ENCODE measurements at places on chromosomes 4 and X.

DNA sequence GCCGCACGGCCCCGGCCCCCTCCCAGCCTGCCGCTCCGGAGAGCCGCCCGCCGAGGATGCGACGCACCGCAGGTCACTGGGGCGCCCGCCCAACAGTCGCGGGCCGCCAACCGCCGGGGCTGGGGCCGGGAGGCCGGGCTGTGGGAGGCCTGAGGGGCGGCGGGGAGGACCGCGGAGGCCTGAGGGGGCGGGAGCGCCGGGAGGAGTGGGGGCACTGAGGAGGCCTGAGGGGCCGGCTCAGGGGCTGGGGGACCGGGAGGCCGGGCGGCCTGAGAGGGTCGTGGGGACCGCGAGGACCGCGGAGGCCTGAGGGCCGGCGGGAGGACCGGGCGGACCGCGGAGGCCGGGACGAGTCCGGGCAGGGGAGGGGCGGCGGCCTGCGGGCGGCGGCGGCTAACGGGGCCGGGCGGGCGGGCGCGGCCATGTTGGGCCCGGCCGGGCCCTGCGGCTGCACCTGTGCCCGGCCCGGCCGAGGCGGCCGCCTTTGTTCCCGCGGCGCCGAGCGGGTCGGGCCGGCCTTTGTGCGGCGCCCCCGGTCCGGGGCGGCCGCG lies 353 bp downstream of the NSD2 start:
- no peak for DNase-seq

- DNase-seq: no peak
Measured at GRCh38 chrX:37816766-37817165, 30.6 kb downstream of the DYNLT3 start.

- no peak for DNase-seq
Measured at GRCh38 chr4:7753931-7754465, 185.7 kb downstream of the AFAP1 start.

GRCh38 chr4:52912608-52913007 lies 50.5 kb downstream of the RASL11B start:
- DNase-seq: no peak

- peak; percentile 46 for DNase-seq
Measured at GRCh38 chrX:36908801-36909675, 99.1 kb upstream of the FAM47C start.

DNA sequence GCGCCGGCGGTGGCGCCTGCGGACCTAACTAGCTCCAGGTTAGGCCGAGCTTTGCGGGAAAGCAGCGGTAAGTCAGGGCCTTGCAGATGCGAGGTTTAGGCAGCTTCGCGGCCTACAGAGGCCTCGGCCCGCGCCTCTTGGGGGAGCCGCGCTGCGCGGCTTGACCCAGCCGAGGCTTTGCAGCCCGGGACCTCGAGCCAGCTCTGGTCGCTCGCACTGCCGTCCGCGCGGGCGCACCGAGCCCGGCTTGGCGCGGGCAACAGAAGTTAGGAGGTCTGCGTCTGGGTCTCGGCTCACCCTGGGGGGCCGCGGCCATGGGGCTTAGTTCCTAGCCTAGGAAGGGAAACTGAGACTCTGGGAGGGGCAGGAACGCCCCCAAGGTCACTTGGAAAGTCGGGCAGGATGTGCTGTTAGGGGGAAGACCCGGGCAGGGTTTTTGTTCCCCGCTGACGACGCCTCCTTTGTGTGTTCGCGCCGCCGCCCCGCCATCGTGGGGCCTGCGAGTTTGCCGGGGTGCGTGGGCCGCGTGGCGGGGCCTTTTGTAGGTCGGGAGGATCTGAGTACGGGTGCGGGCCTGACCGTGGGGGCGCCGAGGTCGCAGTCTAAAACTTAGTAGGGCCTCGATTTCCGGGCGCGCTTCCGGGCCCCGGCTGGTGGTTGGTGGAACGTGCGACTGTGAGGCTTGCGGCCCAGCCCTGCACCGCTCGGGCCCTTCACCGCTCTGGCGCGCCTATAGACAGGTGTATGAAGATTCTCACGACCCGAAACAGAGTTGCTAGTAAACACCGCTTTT lies 482 bp downstream of the RNF4 start:
- peak; percentile 64 for DNase-seq

GRCh38 chrX:40755291-40756249 lies 20.2 kb upstream of the MED14 start:
- DNase-seq: no peak

All from hematopoietic multipotent progenitor cell treated with erythropoietin and hydrocortisone succinate and interleukin-3 and kit ligand, for 8 days (in vitro differentiated cells).